ENCODE measurements at places on chromosomes 6 and 20.

DNA sequence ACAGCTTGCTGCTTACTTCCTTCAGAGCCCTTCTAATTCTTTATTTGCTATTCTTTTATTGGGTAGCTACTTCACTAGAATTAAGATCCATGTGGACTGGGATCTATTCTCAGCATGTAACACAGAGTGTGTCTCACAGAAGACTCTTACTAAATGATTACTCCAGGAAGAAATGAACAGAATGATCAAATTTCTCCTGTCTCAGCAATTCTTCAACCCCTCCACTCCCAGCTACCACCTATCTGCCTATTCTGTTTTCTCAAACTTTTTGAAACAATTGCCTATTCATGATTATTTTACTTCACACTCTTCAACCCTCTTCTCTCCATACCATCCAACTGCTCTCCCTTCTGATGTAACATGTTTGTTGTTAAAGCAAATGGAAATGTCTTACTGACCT is 132.6 kb downstream of the BTBD9 start:
- DNase-seq = no peak

DNA sequence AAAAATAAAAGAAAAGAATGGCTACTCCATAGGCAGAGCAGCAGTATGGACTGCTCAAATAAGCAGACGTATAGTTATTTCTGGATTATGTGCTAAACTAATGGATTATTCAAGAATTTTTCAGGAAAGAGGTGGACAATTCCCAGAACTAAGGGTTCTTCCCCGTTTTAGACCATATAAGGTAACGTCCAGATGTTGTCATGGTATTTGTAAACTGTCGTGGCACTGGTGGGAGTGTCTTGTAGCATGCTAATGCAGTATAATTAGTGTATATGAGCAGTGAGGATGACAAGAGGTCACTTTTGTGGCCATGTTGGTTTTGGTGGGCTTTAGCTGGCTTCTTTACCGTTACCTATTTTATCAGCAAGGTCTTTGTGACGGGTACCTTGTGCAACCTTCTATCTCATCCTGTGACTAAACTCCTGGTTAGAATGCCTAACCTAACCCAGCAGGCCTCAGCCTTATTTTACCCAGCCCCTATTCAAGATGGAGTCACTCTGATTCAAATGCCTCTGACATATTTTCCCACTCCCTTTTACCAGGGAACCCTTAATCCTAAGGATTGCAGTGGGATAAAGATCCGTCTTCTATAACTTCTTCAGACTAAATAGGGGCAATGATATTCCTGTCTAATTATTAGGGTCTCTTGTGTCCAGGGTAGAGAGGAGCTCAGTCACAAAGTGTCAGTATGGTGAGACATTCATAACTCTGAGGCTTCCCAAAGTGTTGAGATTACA is 11.1 kb upstream of the TRIM38 start:
- no peak for DNase-seq

GRCh38 chr6:107030151-107030550 is 2.2 kb downstream of the MTRES1 start:
- DNase-seq = no peak

GRCh38 chr20:58092353-58092752 is 136.1 kb downstream of the ANKRD60 start:
- no peak for DNase-seq

GRCh38 chr6:129929433-129929832 is 68.3 kb upstream of the TMEM244 start:
- DNase-seq = no peak

- no peak for DNase-seq
Measured at GRCh38 chr6:17656644-17657043, 50.1 kb downstream of the NUP153 start.

GRCh38 chr20:20683481-20684321 is 28.7 kb downstream of the RALGAPA2 start:
- DNase-seq = no peak

DNA sequence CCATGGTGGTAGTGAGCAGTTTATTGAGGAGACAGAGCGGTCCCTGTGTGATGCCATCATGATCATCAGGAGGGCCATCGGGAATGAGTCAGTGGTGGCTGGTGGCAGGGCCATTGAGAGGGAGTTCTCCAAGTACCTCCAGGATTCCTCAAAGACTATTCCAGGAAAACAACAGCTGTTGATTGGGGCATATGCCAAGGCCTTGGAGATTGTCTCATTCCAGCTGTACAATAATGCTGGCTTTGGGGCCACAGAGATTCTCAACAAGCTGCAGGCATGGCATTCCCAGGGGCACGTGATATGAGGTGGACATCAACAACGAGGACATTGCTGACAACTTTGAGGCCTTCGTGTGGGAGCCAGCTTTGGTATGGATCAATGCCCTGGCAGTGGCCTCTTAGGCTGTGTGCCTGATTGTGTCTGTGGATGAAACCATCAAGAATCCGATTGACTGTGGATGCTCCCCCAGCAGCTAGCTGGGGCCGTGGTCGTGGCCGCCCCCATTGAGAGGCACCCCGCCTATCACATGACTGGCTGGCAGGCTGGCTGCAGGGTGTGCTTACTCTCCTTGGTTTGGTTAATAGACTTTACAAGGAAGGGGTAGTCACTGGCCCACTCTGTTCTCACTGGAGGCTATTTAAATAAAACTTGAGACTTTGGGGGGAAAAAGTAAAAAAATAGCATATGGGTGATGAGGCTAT is 16.7 kb downstream of the RAET1E start:
- no peak for DNase-seq

DNA sequence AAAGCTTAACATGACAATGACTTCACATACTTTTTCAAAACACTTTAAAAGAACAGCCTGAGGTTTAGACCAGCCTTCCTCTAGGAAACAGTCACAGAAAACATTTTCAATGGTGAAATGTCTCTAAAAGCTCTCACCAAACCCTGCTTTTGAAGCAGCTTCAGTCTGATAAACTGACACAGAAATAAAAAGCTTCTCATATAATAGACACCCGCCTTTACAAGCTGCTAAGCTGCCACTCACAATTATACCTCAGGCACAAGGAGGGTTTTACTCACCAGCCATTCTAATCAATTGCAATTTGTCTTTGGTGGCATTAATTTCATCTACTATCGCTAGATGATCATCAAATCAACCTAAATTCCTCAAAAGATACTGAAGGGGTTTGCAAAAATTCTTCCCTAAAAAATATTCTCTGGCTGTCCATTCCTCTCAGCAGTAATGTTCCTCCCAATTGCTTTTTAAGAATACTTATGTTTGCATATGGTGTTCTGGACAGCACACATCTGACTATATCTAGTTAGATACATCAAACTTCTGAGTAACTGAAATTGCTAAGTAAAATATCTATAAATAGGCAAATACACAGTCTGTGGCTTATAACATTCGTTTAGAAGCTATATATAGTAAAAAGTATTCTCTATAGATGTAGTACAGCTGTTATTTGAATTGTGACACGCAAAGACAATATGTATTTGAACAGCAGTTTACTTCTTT is 29.4 kb downstream of the KIF13A start:
- DNase-seq = no peak

- no peak for DNase-seq
Measured at GRCh38 chr20:19765266-19765665, 7.2 kb downstream of the RIN2 start.

DNA sequence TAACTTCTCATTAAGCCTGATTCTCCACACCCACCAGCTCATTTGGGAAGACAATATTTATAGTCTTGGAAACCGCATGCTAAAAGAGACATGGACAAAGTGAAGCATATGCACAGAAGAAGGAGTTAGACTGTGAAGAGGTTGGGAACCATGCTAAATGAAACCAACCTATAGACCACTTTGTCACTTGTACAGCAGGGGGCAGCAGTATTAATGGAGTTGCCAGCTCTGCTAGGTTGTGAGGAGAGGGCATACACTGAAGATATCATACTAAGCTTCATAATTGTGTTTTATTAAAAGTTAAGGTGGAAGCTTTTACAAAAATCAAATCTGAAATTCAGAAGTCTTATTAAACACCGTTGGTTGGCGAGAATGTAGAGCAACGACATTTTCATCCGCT is 38.3 kb upstream of the HMGCLL1 start:
- DNase-seq = no peak

DNA sequence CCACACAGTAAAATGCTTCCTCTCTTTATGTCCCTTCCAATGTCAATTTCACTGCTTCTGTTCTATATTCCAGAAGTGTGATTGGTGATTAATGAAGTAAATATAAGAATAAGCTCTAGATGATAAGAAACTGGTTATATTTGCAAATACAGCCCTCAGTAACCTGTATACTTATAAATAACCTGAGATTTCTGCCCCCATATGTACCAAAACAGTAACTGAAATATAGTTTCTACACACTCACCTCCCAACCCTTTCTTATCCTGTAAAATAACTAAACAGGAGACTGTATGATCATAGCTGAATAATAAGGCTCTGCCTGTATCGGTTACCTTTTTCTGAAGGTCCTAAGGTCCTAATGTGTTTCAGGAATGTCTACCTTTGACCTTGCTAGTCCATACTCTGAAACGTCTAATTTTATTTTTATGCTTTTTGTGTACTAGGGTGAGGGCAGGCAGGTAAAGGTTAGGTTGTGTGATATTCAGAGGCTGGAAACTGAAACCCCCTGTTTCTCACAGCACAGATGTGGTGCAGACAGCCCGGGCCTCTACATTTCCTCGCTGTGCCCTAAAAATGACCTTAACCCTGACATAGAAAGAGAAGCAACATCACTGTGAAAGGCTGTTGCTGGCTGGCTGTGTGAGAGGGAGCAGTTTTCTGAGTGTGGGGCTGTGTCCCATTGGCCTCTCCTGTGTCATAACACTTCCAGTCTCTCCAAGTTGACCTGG is 378.8 kb downstream of the CENPW start:
- DNase-seq = no peak

Measured in NCI-H774 (cell line).